OCI-LY7 (cell line): ENCODE measurements at places on chromosomes 2 and 18. TPM values are rescaled to one million over a fixed set of nuclear protein-coding genes. Genes with fewer than 3 reads are reported as not detected.

DNA sequence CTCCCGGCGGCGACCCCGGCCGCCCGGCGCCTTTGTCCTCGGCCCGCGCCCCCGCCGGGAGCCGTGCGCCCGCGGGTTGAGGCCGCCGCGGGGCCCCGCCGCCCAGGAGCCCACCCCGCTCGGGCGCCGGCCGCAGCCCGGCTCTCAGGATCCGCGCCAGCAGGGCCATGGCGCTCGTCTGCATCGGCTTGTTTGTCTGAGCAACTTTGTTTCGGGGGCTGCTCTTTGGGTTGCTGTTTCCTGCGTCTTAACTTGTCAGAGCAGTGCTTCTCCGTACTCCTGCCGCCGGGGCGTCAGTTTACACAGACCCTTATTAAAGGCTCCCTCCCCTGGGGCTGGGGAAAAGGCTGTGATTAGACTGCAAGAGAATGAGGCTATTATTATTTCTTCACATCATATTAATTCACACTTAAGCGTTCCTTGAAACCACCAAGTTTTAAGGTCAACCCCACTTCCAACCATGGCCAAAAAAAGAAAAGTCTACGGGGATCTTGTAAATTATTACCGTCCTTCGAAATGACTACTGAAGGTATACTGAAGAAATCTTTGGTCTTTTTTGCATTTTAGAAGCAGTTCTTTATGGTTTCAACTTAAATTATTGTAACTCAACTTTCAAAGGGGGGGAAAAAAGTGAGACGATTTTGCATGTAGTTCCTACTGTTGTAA lies at the start of gene CYP27C1:
Gene CYP27C1, minus strand, starts transcription at position 198 of the 666 bp plus-strand sequence. Its CDS starts 29 bp downstream, at position 169.
- no peak for DNase-seq

GRCh38 chr2:228657807-228658402 lies 476.4 kb upstream of the SPHKAP start:
- peak; percentile 10 for DNase-seq

DNA sequence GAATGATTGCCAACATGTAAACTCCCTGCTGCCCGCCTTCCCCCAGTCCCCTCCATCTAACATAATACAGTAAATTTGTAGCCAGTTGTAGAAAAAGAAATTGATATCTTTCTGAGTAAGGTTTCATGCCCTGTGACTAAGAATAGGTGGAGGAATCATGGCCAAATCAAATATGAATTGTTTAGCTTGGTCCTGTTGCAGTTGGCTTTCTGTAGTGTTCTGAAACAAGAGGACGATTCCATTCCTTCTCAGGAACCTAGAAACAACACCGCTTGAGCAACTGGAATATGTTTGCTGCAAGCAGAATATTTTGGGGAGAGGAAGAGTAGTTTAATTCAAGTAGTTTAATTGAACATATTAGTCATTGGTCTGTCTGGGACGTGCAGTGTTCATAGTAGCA lies 7.0 kb upstream of the DRC1 start:
- DNase-seq, result no peak

DNA sequence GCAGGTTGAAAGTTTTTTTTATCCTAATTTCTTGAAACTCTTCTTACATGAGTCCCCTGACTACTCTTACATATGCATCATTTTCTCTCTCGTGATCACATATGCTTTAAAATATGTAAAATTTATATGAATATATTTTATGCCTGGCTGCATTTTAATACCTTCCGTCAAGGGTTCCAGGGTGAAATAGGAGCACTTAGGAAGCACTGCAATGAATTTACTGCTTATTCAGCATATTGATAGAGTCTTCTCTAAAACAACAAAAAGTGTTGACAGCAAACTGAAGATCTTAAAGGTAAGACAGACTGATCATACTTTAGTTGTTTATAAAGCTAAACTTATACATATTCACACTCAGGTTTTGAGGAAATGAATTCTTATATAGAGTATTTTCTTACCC lies 1191.6 kb upstream of the CRIM1 start:
- DNase-seq, result no peak

- no peak for DNase-seq
Measured at GRCh38 chr18:48470484-48471180, 61.4 kb upstream of the ZBTB7C start.

- DNase-seq, result peak; percentile 83
Measured at GRCh38 chr2:233422050-233422639, 67.9 kb downstream of the DGKD start.

- DNase-seq, result no peak
Measured at GRCh38 chr18:34108206-34108605, 116.5 kb downstream of the NOL4 start.

DNA sequence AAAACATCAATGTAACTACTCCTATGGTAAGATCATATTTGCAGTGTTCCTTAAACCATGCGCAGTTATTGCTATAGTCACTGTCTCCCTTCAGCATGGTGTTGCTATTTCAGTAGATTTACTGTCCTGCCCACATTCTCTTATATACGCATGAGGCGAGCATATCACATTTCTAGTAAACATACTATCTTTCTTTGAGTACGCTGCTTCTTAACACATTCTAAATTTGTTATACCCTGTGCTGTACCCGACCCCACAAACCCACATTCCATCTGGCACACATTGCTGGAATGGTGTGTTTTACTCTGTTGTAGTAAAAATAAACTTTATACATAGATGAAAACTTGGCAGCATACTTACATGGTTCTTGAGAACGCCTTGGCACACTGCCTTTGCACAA lies 163.3 kb downstream of the QPCT start:
- DNase-seq, result no peak

GRCh38 chr2:75792996-75793395 lies 82.3 kb upstream of the GCFC2 start:
- no peak for DNase-seq

The KCNK3 gene
- total RNA-seq, result not detected in 2 replicates

The UGT1A6 gene
- total RNA-seq, result not detected in 2 replicates
